ENCODE measurements at places on chromosomes 12 and 14.

DNA sequence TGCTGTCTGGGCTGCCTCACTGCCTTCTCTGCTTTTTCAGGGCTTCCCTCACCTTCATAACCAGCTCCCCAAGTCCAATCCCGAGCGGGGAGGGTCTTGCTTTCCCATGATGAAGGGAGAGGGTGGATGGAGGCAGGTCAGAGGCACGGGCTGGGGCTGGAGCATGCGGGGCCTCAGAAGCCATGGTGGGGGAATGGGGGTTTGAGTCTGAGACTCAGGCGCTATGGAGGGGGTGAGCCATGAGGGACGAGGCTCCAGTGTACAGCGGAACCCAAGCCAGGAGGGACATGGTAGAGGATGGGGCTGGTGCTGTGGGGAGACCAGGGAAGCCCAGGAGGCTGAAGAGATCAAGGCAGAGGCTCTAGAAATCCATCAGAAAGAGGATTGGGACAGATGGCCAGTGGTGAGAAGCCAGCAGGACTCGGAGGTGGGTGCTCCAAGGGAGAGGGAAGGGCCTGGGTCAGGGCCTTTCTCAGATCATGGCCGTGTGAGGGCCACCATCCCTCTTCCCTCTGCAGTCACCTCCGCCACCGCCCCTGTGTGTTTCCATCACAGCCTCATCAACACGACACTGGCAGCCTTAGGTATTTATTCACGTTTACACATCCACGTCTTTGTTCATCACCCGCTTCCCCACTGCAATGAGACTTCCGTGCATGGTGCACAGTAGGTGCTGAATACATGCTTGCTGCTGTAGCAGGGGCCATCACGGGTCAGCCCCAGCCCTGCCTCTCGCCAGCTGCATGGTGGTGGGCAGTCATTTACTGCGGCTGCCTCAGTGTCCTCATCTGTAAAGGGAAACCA is 144.7 kb downstream of the ADGRD1 start:
- no peak for DNase-seq

DNA sequence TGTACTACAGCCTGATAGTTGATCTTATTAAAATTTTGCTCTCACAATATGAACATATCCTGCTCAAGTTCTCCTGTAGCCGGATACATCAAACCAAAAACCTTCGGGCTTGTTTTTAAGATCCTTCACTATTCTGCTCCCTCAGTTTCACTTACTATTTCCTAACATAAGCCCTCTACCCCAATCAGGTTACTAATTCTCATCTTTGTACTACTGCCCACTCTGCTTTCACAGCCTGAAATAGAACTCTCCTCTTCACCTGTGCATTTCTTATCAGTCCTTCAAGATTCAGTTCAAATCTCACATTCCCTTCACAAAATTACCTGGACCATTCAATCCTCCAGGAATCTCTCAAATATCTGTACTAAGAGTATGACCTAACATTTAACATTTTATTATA is 14.2 kb downstream of the PAWR start:
- DNase-seq = no peak

- DNase-seq = no peak
Measured at GRCh38 chr12:107178776-107179175, 85.4 kb upstream of the CRY1 start.

GRCh38 chr12:47651368-47652254 is 54.2 kb downstream of the RPAP3 start:
- DNase-seq = peak; percentile 68

DNA sequence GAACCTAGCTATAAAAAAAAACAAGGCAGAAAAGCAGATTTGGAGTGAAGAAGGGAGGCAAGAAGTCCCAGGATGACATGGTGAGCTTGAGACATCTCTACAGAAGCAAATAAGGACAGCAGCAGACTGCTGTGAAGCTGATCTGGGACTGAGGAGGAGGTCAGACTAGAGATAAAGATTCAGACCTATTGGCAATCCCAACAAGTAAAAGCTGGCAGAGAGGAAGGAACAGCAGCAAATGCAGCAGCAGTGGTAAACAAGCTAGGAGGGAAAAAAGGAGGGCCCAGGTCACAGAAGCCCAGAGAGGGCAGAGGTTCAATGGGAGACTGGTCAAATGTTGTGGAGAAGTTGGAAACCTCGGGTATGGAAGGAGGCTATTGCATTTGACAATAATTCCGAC is 11.3 kb downstream of the SPTB start:
- no peak for DNase-seq
